GM04504 (cell line): ENCODE measurements at places on chromosomes 7 and 10.

DNA sequence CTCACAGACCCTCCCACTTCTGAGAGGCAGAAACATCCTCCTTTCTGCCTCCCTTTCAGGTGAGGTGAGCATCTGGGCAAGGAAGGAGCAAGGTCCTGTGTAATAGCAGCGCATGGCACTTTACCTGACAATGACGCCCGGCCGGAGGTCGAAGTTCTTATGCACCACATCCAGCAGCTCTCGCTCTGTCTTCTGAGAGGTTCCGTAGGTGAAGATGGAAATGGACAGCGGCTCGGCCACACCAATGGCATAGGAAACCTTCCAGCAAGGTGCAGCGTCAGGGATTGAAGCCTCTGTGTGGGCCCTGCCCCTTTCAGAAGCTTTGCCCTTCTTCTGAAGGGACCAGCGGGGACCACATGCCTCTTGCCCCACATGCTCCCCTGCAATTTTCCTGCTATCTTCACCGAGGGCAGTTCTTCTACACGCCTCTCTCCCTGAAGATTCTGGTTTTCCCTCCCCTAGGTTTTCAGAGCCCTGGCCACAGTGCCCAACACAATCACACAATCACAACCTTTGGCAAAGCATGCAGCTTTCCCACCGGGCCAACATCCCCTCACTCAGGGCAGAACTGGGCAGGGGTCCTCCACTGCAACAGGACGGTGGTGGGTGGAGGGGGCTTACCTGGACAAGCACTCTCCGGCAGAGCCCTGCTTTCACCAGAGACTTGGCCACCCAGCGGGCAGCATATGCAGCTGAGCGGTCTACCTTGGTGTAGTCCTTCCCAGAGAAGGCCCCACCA is 14.9 kb downstream of the MAT1A start:
- no peak for DNase-seq

DNA sequence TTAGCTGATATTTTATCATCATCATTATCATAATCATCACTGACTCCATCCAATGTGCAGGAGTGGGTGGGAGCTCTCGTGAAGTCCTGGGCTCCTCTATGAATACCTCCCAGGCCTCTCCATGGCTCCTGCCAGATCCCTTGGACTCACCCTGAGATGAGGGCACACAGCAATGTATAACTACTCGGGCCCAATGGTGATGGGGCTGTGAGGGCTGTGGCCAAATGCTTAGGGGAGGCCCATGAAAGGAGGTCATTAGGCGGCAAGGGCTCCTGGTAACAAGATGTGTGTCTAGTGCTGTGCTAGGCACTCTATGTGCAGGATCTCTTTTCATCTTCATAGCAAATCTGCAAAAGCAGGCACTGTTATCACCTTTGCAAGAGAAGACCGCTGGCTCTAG is 270.9 kb downstream of the GLRX3 start:
- DNase-seq: no peak

DNA sequence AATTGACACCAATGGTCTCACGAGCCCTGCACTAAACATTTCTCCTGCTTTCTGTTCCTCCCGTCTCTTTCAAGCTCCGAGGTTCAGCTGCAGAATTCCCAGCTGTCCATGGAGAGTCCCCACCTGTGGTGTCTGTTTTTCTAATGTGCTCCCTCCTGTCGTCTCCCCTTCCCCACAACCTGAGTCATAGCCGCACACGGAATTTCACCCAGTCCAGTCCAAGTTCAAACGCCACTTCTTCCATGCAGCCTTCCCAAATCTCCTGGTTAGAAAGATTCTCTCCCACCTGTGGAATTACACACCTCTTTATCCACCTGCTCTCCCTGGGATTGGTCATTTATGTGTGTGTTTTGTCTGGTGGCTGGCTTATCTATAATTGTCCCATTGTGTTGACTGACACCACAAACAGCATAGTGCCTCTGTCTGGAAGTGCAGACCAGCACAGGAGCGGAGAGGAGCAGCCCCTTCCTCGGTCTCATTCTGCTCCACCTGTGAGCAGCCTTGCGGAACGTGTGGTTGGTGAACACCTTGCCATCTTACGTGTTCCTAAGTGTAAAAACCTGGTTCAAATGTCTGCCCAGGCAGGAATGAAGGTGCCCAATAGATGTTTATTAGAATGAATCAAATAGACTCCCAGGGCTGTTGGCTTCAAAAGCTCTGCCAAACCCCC is 3.3 kb upstream of the DIP2C start:
- no peak for DNase-seq

DNA sequence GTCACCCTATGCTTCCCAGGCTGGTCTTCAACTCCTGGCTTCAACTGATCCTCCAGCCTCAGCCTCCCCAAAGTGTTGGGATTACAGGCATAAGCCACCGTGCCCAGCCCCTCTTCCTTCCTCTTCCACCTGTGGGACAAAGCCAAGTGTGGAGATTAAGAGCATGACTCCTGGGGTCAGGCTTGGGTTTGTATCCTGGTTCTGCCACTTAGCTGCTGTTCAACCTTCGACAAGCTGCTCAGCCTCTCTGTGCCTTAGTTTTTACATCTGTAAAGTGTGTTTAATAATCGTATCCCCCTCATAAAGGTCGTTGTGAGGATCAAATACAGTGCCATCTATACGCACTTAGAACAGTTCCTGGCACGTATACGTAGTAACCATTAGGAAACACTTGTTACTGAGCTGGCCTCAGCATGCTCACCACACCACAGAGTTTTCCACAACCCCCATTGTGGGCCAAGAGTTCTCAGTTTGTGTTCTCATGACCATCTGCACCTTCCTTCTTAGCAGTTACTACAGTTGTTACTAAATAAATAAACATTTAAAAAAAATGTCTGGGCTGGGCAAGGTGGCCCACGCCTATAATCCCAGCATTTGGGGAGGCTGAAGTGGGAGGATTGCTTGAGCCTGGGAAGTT is 140.5 kb upstream of the BTBD16 start:
- DNase-seq: no peak

DNA sequence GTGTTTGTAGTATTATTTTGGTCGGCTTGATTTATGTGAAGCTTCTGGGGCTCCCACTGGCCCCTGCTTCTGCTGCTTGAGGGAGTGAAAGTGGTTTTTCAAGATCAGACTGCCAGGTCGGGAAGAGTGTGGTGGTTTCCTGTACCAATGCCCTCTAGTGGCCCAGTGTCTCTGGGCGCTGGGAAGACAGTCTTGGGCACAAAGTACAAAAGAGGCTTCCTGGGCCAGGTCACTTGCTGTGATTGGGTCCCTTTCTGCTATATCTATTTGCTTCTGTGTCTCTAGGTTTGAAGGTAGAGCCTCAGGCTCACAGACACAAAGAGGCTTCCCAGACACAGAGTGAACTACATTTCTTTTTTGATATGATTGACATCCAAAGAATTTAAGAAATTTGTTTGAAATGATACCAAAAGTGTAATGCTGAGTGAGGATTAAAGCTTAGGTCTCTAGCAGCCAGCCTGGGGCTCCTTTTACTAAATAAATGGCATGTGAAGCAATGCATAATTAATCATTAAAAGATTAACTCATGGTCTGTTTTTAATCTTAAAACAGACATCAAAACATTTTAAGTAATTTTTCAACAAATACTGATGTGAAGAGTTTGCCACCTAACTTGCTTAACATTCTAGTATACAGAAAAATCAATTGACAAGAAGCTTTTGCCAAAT is 36.3 kb downstream of the ABCB1 start:
- no peak for DNase-seq

DNA sequence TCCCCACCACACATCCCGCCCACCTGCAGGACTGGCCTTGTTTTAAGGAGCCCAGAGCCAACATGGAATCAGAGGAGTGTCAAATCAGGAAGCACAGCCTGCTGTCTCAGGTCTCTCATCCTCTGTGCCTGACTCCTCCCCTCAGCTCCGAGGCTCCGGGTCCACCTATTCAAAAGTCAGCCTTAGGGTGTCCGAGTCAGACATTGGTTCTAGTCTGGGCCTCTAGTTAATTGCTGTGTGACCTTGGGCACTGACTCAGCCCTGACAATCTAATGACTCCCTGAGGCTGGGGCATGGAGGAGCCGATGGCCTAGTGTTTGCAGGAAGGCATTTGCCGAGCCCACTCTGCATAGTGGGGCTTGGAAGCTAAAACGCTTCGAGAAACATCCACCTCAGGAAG is 223.1 kb upstream of the PPP2R2D start:
- DNase-seq: no peak

- DNase-seq: no peak
These were observed 33.3 kb downstream of the CYCS start for GRCh38 chr7:25091779-25092178.

- DNase-seq: no peak
These were observed 9.3 kb upstream of the PDLIM1 start for GRCh38 chr10:95300022-95300539.

- no peak for DNase-seq
These were observed 11.8 kb upstream of the ZMIZ2 start for GRCh38 chr7:44736896-44737295.

- DNase-seq: no peak
These were observed 7.0 kb downstream of the UMAD1 start for GRCh38 chr7:7647495-7648036.
